ENCODE measurements at places on chromosomes 7 and 10.

DNA sequence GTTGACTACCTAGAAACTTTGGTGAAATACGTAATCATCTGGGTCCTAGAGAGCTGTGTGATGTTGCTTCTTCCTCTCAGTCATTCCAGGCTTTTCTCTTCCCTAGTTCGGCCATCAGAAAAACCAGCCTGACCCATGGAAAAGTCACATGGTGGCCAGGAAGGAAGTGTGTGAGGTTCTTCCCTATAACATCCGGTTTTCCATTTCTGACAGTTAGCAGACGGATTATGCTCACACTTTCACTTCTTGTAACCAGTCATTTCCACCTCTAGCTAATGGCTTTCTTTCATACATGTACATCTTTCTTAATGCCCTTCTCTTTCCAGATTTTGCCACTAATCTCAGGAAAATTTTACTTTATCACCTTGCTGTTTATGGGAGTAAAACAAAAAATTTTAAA is 110.0 kb upstream of the GLCCI1 start:
- no peak for DNase-seq

DNA sequence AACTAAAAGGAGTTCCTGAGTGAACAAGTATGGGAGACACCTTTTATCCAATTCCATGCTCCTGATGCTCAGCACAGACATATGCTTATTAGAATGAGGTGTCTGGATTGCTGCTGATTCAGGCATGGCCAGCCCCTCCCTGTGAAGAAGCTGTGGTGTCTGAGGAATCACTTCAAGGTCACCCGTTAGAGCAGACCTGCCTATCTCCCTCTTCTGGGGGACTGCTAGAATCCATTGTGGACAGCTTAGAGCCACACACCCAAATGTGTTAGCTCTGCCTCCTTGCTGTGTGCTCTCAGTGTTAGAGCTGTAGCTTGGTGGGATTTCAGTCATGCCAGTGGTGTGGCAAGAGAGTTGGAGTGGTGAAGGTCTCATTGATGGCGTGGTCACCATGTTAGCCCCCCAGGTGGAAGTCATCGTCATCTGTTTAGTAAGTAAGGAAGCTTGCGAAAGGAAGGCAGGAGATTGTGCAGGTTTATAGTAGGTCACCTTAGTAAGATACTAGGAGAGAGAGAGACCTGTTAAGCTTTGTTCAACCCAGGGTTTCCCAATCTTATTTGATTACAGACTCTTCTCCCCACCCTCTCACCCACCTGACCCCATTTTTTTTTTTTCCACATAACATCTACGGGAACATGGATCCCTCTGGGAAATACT is 12.8 kb downstream of the PRXL2A start:
- DNase-seq, result no peak

DNA sequence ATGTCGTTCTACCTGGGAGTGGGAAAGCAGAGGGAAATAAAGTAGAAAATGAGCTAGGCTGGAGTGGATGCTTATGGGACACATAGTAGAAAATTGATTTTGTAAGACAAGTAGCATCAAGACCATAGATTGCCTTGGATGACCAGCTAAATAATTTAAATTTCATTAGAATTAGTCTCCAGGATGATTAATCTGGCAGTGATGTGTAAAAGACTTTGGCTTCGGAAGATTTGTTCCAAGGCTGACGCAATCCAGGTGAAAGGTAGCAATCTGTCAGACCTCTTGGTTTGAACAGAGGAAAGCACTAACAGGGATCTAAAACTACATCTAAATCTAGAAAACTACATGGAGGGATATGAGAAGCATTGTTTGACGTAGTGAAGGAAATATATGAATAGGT is 236.5 kb downstream of the ARL4A start:
- no peak for DNase-seq

- DNase-seq, result no peak
These were observed 36.6 kb upstream of the CALD1 start for GRCh38 chr7:134742688-134743350.

DNA sequence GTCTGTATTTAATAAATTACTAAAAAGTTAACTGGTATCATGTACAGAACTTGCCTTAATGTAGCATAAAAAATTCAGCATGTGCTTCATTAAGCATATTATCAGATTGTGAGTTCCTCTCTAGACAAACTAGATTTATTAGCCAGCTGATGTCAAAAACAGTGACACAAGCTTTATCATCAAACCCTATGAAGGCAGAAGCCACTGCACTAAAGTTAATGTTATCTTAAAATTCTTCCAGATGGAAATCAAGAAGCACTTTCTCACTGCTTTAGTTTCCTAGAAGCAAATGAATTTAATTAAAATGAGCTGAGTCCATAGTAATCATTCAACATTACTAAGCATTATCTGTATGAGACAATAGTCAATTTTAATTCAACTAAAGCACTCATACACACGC is 96.4 kb downstream of the ARHGAP12 start:
- DNase-seq, result no peak

DNA sequence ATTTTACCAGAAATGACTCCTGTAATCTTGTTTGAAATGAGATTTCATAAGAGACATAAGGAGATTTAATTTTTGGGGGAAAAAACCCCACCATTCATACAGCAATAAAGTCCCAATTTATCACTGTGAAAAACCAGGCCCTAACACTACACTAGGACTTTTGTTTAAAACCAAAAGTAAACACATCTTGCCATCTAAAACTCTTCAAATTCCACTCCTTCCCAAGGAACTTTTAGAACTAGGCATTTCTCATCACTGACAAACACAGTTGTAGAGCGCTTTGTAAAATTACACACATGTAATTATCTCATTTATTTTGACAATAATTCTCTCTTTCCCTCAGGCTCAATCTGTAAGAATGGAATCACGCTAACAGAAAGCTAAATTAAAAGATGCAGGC is 128.1 kb upstream of the C1QL3 start:
- DNase-seq, result no peak

DNA sequence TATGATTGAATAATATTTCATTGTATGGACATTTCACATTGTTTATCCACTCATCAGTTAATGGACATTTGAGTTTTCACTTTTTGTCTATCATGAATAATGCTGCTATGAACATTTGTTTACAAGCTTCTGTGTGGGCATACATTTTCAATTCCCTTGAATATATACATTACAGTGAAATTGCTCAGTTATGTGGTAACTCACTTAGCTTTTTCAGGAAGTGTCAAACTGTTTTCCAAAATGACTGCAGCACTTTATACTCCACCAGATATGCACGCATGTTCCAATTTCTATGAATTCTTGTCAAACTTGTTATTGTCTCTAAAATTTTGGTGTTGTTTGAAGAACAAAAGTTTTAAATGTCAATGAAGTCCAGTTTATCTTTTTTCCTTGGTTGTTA is 401.2 kb downstream of the THSD7A start:
- no peak for DNase-seq

DNA sequence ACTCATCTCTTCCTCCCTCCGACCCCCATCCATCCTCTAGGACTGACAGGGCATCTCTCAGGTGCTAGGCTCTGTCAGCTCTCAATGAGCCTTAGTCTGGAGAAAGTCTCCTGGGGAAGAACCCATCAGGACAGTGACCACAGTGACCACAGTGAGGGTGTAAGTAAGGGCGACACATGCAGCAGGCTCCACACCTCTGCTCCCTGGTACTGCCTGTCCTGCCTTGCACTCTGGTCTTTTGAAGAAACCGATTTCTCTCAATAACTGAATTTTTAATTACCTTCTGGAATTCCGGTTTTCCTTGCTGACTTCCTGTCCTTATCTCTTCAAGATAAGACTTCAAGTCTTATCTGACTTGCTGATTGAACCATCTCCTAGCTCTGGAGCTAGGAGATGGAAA is 190.2 kb downstream of the ACTR3B start:
- DNase-seq, result no peak

- DNase-seq, result no peak
These were observed 22.2 kb upstream of the RHEB start for GRCh38 chr7:151541709-151542499.

GRCh38 chr7:77329466-77330168 is 86.5 kb downstream of the GSAP start:
- no peak for DNase-seq

DNA sequence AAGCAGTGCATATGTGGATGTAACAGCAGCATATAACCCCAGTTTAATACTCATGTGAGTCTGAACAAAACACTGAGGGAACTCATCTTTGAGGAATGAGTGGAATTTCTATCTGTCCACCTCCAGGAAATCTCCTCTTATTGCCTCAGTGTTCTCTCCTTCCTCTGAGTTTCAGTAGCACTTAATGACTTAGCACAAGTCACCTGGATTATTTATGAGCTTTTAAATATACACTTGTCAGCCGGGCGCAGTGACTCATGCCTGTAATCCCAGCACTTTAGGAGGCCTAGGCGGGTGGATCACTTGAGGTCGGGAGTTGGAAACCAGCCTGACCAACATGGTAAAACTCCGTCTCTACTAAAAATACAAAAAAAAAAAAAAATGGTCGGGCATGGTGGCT is 4.3 kb downstream of the LRRC20 start:
- no peak for DNase-seq

DNA sequence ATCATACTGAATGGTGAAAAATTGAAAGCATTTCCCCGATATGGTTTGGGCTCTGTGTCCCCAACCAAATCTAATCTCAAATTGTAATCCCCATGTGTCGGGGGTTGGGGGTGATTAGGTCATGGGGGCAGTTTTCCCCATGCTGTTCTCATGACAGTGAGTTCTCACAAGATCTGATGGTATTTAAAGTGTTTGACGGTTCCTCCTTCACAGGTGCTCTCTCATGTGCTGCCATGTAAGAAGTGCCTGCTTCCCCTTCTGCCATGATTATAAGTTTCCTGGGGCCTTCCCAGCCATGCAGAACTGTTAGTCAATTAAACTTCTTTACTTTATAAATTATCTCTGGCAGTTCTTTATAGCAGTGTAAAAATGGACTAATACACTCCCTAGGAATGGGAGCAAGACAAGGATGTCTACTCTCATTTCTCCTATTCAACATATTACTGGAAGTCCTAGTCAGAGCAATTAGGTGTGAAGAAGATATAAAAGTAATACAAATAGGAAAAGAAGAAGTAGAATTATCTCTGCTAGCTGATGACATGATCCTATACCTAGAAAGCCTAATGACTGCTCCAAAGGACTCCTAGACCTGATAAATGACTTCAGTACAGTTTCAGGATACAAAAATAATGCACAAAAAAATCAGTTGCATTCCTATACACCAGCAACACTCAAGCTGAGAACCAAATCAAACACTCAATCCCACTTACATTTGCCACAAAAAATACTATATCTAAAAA is 260.6 kb downstream of the RNLS start:
- no peak for DNase-seq

- no peak for DNase-seq
These were observed 103.6 kb downstream of the ARHGAP22 start for GRCh38 chr10:48501226-48501625.

GRCh38 chr10:3538656-3539531 is 246.1 kb downstream of the KLF6 start:
- no peak for DNase-seq

- DNase-seq, result peak; percentile 20
These were observed 174.9 kb upstream of the NRP1 start for GRCh38 chr10:33509231-33509831.

DNA sequence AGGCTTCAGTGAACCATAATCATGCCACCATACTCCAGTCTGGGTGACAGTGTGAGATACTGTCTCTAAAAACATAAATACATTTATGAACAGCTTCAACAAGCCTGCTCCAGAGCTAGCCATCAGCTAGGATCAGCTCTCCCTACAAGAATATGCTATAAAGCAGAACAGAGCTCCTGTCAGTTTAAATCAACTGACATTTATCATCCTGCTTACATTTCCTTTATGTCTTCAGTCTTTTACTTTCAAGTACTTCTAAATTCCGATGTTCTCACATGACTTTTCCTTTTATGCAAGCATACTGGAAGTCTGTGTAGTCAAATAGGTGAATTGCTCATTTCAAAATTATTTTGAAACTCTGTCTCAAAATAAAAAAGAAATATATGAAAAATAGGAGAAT is 64.6 kb downstream of the COA1 start:
- DNase-seq, result no peak

GRCh38 chr7:149544028-149544427 is 46.4 kb upstream of the ZNF746 start:
- no peak for DNase-seq

GRCh38 chr7:139109188-139109982 is at the start of gene ZC3HAV1:
TSS of gene ZC3HAV1 (minus strand) at chr7:139109720. CDS start at chr7:139109331, 389 bp downstream.
- DNase-seq, result peak; percentile 87

DNA sequence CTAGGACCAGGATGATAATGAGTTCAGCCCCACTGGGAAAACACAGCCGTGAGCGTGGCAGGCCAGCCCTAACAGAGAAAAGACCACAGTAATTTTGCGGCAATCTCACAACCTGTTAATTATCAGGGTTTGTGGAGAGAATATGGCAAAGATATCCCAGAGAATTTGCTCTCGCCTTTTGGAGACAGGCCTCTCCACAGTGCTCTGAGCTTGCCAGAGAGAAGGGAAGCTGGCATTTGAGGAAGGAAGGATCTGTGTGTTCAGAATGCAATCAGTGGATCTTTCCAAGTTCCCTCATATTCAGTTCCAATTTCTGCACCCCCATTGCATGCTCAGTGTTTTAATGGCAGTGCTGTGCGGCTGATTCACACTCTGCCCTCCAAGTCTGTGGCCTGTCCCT is 60.2 kb downstream of the PLPP4 start:
- DNase-seq, result no peak

DNA sequence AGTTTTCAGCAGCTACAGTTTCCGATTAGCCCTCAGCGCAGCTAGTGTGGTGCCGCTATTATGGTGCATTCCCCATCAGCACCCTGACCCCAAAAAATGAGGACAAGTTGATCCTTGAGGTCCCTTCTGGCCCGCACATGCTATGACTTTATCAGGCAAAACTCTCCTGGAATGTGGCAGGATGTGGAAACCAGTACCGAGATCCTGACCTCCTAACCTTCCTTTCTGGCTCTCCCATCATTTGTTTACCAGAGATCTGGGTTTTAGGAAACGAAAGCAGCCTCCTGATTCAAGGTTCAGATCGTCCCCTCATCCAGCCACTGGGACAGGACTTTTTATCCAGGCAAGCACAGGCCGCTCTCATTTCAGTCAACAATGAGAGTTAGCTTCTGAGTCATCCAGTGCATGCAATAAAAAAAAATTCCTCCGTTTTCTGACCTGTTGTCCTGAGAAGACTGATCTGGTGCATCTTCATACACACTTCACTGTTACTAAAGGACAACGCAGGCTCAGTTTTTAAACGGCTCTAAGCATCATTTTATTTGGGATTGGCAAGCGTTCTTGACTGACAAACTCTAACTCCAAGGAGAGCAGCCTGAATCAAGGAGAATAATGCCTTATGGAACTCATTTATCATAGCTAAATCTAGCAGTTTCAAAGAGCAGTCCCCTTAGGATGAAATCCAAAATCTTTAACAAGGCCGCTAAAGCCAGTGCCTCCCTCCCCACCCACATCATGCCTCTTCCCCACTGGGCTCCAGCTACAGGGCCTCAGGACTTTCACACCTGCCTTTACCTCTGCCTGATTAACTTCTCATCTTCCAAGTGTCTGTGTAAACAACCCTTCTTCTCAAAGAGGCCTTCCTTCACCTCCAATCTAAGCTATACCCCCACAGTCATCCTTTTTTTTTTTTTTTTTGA is 17.1 kb downstream of the PDLIM1 start:
- no peak for DNase-seq

- DNase-seq, result no peak
These were observed 411.0 kb downstream of the PTPRN2 start for GRCh38 chr7:158176561-158177173.

Data from activated naive CD8-positive, alpha-beta T cell treated with anti-CD3 and anti-CD28 coated beads, Interleukin-2, amount 50 U/mL, for 24 hours (primary cell).